Renal pelvis (tissue), 12 donors: ENCODE measurements at places on chromosomes 6 and 20. TPM values are rescaled to one million over a fixed set of nuclear protein-coding genes. Genes with fewer than 3 reads are reported as not detected.

Gene HEY2
- polyA plus RNA-seq, result 6.4 TPM

Gene GMPR
- 9.8 TPM for polyA plus RNA-seq

Gene KCNK5
- 14.1 TPM for polyA plus RNA-seq

Gene RIMS4
- polyA plus RNA-seq, result 1.0 TPM

Gene TTLL9
- polyA plus RNA-seq, result 5.6 TPM

Gene CALHM5
- 3.4 TPM for polyA plus RNA-seq

DNA sequence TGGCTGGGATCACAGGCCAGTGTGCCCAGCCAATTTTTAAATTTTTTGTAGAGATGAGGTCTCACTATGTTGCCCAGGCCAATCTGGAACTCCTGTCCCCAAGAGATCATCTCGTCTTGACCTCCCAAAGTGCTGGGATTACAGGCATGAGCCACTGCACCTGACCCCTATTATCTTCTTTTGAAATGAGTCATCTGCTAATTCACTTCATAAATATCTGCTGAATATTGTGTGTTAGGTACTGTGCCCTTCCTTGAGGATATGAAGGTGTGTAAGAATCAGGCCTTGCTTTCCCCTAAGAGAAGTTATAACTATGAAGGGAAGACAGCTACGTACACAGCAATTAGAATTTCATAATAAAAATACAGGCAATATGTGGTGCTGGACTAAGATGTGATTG is 8.2 kb downstream of the ATRN start:
- DNase-seq, result no peak

GRCh38 chr6:35747877-35748276 is 11.0 kb downstream of the ARMC12 start:
- no peak for DNase-seq

- no peak for DNase-seq
Measured at GRCh38 chr20:24863356-24863755, 85.7 kb upstream of the CST7 start.

GRCh38 chr6:154277629-154278017 is 79.0 kb downstream of the IPCEF1 start:
- DNase-seq, result no peak

DNA sequence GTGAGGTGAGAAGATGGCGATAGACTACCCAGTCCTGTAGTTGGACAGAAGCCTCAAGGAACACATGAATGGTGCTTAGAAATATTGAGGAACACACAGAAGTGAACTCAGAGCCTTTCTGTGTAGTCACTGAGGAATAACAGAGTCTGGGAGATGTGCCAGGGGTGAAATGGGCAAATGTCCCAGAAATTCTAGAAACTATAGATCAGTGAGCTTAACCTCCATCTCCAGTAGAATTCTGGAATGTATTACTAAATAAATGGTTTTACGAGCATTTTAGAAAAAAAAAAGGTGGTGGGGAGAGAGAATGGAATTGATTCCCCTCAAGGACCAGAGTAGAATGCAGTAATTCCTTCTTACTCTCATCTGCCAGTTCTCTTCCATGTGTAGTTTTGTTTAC is 380.0 kb downstream of the LMBRD1 start:
- DNase-seq, result no peak

- DNase-seq, result peak; percentile 48
Measured at GRCh38 chr20:37914672-37915433, 11.9 kb downstream of the VSTM2L start.

DNA sequence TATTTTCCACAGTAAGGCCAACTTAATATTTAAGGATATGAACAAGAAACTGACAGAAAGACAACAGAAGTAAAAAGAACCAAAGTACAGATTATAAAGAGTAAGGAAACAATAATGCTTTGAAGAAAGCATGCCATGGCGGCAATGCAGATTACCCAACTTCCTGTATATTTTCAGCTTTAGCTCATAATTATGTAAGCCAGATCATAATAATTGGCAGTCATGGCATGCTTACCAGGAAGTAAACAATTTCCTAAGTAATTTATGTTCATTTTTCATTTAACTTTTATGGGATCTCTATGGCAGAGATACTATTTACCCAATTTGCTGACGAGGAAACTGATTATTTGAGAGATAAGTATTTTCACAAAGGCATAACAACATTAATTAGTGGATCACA is 988.7 kb downstream of the HACE1 start:
- DNase-seq, result no peak

DNA sequence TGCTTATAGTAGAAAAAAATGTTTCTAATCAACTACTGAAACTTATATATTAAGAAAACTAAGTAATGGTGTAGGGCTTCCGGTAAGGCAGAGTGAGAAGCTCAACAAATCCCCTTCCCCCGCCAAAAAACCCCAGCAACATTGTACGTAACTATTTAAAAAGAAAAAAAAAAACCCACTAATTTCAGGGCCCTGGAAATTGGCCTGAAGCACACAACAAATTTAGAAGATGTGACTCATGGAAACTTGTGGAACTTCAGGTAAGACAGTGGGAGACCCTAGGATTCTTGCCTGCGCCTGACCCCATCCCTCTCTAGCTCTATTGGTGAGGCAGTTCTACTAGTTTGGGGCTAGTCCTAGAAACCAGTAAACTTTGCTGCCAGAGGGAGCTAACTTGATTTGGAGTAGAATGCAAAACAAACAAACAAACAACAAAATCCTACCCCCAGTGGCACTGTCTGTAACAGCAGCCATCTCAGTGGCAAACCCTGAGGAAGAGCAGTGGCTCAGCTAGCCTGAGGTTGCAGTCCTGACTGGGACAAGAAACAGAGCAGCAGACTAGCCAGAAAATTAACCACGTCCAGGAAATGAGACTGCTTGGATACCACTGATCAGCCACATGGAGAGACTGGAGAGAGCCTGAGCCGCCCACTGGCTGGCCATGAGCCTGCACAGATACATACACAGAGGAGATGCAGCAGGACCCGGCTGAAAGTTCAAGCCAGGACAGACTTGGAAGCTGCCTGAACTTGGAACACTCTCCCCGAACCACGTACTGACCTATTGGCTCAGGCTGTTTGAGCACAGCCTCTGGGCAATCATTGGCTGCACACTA is 135.1 kb downstream of the TBXT start:
- DNase-seq, result no peak

DNA sequence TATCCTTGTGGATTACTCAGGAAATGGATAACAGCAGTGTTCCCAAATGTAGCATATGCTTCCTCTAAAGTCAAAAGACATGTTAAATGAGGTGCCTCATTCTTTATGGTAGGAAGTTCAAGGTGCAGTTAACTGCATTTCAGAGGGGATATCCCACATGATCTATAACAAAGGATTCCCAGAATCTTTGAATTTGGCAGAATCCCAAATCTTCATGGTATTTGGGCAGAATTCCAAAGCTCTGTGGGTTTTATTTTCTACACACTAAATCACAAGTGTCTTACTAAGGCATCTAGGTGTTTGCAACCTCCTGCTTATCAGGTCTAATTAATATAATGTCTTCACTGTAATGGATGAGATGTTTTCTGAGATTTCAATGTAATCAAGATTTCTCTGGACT is 364.3 kb upstream of the MAN1A1 start:
- DNase-seq, result no peak

DNA sequence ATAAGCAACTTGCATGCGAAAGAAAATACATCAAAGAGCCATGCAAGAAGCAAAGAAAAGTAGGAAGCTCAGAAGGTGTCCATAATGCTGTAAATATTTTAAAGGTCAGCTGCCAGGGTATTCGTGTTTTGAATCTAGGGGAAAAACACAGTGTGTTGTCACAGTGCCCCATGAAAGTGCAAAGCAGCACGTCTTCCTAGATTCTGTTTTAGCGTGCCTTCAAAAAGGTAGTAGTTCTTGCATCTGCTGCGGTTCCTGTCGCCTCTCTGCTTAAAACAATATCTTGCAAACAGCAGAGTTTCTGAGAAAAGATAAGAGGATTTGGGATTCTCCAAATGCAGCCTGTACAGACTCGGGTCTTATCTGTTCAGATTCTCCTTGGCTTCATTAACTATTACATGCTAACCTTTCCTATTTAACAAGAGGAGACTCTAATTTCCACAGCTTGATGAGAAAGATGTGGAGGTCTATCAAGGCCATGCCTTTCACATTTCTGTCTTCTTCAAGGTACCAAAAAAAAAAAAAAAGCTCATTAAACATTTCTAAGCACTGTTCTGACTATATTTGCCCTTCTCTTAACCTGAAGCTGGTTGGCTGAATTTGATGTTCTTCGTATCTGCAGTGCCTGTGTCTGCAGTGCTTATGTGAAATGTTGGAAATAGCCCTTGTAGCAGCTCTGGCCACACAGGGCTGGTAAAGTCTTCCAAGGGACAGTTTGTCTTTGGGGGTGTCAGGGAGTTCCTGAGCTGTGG is 297.5 kb downstream of the ADGB start:
- no peak for DNase-seq

- DNase-seq, result peak; percentile 66
Measured at GRCh38 chr6:125314009-125314581, 12.3 kb upstream of the HDDC2 start.

DNA sequence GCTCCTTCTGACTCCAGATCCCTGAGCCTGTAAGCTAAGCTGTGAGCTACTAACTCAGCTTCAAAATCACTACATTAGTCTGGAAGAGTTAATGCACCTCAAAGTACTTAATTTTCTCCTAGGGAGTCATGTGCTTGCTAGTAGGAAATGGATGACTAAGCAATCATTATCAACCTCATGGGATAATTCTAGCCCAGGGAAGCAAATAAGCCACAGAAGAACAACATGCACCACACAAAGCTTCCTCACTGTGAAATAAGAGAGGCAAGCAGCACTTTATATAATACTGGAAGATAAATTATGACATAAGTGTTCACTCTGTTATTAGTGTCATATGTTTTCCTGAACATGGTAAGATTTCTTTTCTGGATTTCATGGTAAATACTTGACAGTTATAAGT is 57.9 kb upstream of the RCAN2 start:
- no peak for DNase-seq

DNA sequence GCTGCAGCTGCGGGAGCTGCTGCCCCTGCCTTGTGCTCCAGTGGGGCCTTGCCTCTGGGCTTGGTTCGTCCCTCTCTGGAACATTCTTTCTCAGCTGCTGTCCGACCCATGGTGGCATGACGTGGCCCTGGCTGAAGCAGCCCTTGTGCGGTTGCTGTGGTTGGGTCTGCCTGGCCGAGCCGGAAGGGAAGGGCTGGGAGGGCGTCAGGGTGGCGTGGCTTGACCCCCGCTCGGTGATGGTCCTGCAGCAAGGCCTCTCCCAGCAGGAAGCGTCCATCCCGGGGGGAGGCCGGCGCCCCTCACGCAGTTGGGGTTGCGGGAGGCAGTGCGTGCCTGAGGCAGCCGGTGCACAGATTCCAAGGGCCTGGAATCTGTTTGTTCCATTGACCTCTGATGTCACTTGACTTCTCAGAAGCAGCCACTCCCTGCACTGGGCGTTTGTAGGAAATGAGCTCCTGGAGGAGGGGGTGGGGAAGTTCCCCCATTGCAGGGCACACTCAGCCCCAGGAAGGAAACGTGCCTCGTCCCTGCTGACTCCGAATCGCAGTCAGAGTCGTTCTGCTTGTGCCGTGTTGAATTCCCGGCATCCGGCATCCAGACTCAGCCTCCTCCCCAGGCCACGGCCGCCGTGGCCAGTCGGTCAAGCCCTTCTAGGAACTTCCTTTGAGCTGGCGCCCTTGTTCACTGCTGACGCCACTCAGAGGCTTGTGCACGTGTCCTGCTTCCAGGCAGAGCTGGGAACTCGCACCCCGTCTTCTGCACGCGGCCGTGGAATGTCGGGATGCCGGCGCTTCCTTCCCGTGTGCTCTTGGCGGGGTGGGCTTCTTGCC is 9.7 kb upstream of the TNFRSF6B start:
- peak; percentile 45 for DNase-seq

DNA sequence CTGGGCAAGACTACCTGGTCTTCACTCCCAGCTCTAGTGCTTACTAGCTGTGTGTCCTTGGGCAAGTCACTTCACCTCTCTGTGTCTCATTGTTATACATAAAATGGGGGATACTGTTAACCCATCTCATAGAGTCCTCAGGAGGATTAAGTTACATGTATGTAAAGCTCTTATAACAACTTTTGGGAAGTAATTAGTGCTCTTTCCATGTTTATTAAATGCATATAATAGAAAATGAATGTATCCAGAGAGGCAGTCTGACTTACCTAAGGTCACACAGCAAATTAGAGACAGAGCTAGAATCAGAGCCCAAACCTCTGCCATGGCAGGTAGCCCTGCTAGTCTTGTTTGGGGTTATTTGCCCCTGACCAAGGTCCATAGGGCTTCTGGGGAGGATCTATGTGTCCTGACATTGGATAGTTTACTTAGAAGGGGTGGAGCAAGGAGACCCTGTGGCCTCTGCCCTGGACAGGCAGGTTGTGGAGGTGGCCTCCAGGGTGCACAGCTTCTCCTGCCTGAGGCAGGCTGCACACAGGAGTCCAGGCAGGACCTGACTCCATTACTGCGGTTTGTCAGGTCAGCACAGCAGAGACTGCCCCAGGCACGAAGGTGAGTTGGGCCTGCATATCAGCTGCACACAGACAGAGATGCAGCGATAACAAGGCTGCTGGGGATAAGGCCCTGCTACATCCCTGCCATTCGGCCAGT is 8.4 kb upstream of the MAPK13 start:
- DNase-seq, result no peak

DNA sequence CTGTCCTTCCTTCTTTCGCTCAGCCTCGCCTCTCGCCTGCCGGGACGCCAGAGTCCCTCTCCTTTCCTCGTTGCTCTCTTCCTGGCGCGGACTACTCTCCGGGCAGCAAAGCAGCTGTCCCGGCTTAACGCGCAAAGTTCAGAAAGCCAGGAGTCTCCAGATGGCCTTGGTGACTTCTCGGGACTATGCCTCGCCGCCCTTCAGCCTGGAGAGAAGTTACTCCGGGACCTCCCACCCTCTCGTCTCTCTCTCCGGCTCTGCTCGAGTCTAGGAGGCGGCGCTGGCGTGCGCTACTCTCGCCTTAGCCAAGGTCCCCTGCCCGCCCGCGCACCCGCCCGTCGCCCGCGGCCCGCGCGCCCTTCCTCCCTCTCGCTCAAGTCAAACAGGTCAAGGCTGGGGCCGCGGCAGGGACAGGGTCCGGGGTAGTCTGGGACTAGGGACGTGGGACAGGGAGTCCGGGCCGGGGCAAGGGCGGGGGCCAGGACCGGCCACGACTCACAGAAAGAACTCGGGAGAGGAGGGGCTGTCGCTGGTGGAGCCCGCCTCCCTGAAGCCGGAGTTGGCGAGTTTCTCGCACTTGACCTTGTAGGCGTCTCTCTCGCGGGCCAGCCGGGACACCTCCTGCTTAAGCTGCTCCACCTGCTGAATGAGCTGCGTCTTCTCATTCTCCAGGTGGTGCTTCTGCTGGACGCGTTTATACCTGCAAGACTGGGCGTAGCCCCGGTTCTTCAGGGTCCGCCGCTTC is 1.5 kb downstream of the MAFB start:
- no peak for DNase-seq

- DNase-seq, result no peak
Measured at GRCh38 chr6:158568549-158568948, 8.7 kb downstream of the TMEM181 start.

DNA sequence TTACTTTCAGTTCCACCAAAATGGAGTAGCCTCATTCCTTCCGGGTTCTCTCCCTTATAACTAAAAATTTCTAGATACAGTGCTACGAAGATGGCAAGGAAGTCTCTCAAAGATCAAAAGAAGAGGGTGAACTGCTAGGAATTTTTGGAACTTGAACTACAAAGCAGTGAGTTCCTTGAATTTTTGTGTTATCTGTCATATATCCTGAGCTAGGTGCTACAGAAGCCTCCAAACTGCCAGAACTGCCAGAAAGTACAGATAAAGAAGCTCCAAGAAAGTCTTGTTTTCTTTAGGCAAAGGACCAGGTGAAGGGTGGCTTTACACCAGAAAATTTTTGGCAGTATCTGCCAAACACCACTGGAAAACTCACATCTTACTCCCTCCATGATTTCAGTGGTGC is 218.8 kb upstream of the FLRT3 start:
- no peak for DNase-seq
